D341Med (cell line): ENCODE measurements at places on chromosomes 3 and 15.
A peak's percentile ranks its signal among the peaks of the same experiment; 100 is the strongest.

DNA sequence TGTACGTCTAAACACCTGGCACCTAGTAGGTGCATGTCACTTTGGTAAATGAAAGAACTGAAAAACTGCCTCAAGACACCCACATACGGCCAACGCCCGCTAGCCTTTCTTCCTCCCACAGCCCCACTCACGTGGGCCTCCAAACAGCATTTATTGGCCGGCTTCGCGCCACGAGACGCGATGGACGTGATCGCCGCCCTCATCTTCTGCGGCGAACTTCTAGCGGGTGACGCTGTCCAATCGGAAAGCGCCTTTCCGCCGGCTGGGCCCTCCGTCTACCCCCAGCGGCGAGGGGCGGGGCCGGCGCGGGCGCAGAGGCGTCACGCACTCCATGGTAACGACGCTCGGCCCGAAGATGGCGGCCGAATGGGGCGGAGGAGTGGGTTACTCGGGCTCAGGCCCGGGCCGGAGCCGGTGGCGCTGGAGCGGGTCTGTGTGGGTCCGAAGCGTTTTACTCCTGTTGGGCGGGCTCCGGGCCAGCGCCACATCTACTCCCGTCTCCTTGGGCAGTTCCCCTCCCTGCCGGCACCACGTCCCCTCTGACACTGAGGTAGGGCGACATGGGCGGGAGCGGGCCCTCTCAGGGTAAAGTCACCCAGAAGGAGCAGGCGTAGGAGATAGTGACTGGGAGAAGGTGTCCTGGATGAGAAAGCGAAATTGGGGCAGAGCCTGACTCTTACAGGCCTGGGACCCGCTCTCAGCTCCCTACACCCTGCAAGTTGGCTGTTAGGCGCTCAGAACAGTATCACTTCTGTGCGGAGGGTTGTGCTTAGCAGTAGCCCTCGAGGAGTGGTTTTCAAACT is at the start of gene LMLN:
TSS of gene LMLN (plus strand) at position 327 of the 803 bp plus-strand sequence. CDS start at position 356, 29 bp downstream.
- peak; percentile 98 for DNase-seq

GRCh38 chr15:43249699-43250203 is 17.0 kb downstream of the TGM5 start:
- no peak for DNase-seq

DNA sequence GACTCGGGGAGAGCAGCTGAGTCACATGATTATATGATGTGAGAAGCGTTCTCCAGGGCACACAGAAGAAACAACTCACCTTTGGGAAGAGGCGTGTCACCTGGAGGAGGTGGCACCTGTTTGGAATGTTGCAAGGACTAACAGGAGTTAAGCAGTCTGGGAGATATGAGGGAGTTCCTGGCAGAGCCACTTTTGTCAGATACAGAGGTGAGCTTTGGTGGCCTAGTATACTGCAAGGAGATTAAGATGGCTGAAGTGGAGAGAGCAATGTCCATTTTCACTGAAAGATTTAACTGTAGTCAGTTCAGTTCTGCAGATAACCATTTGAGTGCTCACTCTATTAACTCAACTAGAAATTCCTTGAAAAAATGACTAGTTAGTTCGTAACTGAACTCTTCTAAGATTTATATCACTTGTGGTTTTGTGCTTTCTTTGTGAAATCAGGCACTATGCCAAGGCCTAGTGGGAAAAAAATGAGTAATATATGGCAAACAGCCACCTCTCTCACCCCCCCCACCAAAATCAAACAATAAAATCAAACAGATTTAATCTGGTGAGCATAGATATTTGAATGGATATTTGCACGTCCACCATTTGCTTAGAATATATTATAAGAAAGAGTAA is 61.3 kb downstream of the CRYBG3 start:
- no peak for DNase-seq

DNA sequence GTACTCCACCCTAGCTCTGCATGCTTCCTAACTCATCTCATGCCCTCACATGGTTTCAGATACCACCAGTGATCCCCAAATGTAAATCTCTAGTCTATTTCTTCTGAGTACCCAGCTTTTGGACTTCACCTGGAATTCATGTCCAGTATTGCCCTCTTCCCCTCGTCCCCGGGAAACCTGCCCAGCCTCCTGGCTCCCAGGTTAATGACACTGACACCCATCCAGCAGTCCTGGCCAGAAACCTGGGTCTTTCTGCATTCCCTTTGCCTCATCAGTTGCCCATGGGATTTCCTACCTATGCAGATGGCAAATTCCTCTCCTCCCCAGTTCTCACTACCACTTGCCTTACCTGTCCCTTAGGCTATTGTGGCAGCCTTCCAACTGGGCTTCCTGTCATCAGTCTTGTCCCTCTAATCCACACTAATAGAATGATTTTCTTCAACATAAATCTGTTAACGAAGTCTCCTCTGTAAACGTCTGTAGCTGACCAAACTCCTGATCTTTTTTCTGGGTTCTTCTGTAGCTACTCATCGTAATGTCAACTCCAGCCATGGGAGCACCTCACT is 15.3 kb upstream of the MYLK start:
- DNase-seq: no peak
